ENCODE measurements at places on chromosomes 12 and 14.

- DNase-seq = no peak
These were observed 6.8 kb upstream of the CHD4 start for GRCh38 chr12:6613776-6614512.

- DNase-seq = no peak
These were observed 279.7 kb upstream of the AMIGO2 start for GRCh38 chr12:47359310-47360092.

- no peak for DNase-seq
These were observed 14.4 kb upstream of the TCP11L2 start for GRCh38 chr12:106288101-106288493.

DNA sequence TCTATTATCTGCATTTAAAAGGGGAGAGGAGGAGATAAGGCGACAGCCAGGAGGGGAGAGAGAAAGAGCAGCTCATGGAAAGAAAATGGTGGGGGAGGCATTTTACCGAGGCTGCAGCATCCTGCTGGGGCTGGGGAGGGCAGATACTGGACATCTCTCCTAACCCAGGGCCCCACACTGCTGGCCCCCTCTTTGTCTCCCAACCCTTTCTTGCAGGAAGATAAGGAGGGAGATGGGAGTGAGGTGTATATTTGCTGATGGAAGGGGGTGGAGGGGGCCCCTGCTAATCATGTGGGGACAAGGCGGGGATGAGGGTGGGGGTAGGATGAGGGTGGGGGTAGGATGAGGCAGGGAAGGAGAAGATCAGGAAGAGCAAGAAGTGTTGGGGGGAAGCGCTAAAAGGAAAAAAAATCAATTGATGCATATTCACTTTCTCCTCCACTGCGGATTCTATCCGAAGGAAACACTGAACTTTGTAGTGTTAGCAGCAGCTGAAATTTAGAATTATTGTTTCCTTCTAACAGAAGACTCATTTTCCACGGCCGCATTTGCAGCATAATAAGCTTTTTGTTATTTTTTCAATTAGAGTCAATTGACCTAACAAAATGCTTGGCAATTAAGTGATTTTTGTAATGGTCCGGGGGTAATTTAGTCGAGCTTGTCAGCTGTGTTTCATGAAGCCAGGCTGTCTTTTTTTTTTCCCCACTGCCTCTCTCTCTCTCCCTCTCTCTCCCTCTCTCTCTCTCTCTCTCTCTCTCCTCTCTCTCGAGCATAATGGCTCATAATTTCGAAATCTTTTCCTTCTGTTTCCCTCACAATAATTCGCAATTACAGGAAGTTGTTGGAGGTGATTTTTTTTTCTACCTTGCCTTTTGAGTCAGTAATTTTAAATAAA, 1134.6 kb downstream of the BCL11B start:
- DNase-seq = no peak

DNA sequence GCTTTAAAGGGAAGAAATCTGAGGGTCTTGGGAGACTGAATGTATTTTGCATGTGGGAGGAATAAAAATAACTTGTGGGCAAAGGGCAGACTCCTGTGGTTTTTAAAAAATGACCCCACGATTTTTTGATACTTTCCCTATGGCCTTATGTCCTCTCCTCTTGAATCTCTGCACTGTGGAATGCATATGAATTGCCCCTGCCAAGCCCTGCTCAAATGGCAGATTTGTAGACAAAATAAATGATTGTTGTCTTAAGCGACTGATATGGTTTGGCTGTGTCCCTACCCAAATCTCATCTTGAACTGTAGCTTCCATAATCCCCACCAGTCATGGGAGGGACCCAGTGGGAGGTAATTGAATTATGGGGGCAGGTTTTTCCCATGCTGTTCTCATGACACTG, 223.8 kb downstream of the DACT1 start:
- no peak for DNase-seq

DNA sequence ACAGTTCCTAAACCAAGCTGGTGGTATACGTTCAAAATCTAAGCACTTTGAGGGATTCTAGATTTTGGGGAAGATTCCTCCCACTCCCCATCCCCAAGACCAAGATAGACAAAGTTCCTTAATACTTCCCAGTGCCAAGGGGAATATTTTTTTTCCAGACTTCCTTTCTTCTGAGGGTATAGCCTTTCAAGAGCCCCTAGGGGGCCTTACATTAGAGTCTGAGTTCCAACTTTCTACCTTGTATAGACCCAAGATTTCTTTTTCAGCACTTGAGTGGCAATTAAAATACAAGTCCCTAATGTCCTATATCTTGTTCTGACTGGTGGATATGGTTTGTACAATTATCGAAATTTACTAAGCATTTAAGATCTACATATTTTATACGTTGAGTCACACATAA, 28.7 kb upstream of the SOS2 start:
- DNase-seq = no peak

DNA sequence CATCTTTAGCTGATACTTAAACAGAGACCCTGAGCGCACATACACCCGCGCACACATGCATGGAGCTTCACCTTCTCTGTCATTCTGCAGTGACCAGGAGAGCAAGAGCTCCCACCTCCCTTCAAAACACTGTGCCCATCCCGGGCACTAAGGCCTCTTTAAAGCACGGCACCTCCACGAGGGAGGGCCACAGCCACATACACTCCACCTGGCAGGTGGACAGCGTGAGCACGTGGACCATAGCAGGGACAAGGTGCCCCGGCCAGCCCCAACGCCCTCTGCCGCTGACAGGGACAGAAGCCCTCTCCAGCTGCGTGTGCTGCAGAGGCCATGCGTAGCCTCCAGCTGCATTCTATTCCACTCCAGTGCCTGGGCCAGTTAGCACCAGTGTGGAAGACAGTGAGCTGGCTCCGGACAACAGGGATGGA, 5.4 kb downstream of the GAPDH start:
- no peak for DNase-seq

DNA sequence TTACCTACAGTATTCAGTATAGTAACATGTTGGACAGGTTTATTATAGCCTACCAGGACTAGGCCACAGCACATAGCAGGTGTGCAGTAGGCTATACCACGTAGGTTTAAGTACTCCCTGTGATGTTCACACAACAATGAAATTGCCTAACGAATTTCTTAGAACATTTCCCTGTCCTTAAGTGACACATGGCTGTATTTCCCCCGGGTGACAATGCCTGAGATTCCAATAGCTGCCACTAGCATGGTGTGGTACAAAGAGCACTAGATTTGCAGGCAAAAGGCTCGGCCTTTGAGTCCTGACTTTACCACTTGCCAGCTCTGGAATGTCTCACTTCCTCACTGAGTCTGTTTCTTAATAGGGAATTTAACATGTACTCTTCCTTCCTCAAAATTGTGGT, 19.7 kb downstream of the PTPN21 start:
- DNase-seq = no peak

GRCh38 chr12:19958389-19958788, 409.9 kb upstream of the PDE3A start:
- DNase-seq = no peak

GRCh38 chr12:124318278-124319020, 23.6 kb downstream of the RFLNA start:
- no peak for DNase-seq

DNA sequence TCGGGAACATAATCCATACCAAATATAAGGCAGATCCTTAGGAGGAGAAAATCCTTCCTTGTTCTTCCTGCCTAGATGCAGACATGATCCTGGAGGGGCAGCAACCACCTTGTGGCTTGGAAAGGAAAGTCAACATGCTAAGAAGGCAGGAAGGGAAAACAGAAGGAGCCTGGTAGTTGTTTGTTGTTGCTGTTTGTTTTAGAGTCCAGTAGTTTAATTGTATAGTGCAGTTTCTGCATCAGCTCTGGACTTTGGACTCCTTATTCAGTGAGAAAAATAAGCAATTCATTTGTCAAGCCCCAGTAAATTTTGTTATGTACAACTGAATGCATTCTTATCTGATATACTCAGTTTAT, 45.7 kb upstream of the APPL2 start:
- DNase-seq = no peak

DNA sequence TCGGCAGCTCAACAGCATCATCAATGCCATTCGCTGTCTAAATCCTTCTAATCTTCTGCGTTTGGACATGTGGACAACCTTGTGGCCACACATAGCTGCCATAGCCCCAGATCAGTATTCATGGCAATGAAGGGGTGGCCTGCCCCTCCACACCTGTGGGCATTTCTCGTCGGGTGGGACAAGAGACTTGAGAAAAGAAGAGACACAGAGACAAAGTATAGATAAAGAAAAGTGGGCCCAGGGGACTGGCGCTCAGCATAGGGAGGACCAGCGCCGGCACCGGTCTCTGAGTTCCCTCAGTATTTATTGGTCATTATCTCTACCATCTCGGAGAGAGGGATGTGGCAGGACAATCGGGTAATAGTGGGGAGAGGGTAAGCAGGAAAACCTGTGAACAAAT, 42.3 kb downstream of the MAGOHB start:
- no peak for DNase-seq

DNA sequence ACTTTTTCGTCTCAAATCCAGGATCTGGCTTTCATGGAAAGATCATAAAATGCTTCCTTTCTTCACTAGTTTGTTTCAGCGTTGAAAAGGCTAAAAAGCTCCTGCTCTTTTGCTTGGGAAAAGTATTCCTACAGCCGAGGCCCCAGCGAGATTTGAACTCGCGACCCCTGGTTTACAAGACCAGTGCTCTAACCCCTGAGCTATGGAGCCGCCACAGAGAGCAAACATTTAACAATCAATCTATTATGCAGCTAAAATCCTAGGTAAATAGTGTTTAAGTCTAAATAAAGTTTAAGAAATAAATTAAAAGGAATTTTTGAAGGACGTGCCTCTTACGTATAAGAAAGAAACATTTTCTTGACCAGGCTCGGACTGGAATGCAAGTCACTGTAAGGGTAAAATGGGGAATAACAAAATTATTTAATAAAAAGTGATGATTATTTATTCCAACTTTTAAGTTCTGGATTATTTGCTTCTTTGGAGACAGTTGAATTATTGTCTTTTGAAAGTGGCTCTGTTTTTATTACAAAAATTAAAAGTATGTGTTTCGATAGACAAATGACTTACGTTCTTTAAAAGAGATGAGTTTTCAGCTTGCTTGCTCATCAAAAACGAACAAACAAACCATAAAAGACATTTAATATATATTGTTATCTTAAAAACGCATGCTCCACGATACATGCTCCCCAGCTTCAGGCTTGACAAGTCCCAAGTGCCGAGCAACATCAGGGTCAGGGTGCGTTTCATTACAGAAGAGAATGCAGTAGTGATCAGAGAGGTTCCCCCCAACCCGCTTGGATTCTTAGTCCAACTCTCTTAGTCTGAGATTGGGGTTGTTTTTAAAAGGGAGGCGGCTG, 10.2 kb downstream of the OR6S1 start:
- peak; percentile 77 for DNase-seq

DNA sequence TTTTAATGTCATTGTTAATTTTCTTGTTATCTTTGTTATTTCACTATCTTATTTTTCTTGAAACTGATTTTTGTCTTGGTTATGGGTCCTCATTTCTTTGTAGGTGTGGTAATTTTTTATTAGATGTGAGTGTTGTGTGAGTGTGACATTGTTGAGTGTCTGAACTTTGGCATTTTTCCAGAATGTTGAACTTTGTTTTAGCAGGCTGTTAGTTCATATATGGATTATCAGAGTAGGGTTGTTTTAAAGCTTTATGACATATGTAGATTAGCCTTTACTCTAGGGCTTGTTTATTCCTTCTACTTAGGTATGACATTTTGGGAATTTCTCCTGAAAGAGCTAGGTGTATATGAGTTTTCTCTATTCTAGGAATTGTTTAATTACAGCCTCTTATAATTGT, 103.9 kb downstream of the ARID2 start:
- no peak for DNase-seq

GRCh38 chr12:94172973-94173372, 24.6 kb downstream of the PLXNC1 start:
- DNase-seq = no peak

GRCh38 chr14:93974833-93975232, 1.5 kb downstream of the ASB2 start:
- peak; percentile 85 for DNase-seq

DNA sequence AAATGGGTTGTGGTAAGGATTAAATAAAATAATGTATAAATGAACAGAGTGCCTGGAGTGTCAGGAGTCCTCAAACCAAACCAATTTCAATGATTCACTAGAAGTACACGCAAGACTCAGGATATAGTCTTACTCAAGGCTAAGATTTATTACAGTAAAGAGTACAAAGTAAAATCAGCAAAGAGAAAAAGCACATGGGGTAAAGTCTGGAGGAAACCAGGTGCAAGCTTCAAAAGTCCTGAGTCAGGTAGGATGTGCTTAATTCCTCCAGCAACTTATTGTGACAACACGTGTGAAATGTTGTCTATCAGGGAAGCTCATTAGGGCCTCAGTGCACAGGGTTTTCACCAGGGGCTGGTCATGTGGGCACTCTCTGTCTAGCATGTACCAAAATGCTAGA, 105.8 kb upstream of the NAP1L1 start:
- DNase-seq = no peak

GRCh38 chr14:37972941-37973887, 234.5 kb upstream of the SSTR1 start:
- DNase-seq = no peak

DNA sequence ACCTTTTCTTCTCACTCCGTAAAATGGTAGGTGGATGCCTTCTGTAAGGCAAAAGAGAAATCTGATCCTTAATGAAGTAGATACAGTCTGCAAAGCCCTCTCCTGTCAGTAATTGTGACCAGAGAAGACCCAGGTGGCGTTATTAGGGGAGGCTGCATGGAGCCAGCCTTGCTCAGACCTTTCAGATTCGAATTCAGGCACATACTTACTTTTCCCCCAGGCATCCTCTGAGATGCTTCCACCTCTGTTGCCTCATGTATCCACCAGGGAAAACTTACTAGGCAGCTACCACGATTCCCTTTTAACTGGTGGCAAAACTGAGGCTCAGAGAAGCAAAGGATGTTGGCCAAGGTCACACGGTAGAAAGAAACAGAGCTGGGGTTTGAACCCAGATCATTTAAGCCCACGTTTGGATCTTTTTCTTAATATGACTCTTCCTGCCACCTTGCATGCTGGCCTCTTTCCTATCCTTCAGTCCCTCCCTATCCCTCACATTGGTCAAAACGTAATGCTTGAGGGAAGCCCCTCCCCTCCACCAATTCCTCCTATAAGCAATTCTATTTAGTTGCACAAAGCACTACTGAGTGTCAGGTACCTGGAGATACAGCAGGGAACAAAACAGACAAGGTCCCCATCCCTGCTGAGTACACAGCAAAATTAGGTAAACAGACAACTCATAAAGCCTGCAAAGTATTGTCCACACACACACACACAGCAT, 179.4 kb downstream of the KSR2 start:
- no peak for DNase-seq
